HFFc6 (cell line): ENCODE measurements at places on chromosomes 16 and 17.
A peak's percentile ranks its signal among the peaks of the same experiment; 100 is the strongest.

GRCh38 chr17:40103688-40104087, 3.3 kb upstream of the NR1D1 start:
- no peak for DNase-seq

DNA sequence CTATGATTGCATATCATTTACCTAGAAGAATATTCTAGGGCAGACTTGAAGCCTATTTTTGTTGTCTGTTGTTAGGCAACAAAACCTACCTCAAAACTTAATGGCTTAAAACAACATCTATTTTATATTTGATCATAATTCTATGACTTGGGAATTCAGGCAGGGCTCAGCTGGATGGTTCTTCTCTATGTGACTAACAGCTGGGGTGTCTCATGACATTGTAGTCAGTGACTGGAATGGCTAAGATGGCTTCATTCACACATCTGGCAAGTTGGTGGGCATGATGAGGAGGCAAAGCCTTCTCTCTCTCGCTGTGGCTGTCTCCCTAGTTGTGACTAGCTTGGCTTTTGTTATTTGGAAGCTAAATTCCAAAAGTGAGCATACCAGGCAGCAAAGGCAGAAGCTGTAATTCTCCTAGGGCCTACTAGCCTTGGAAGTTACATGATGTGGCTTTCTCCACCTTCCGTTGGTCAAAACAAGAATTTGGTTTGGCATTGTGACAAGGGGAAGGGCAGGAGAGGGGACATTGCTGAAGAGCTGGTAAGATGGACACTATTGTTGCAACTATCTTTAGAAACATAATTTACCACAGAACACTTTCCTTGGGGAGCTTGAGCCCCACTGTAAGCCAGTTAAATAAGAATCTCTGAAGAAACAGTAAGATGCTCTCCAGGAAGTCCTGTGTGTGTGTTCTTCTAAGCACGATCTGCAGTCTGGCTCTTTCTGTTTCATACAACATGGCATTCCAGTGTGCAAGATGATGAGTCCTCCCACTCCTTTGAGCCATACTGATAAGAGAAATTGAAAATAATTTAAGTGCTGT, 39.4 kb downstream of the ZNRF1 start:
- no peak for DNase-seq

- peak; percentile 92 for DNase-seq
These were observed 160.1 kb upstream of the IRX3 start for GRCh38 chr16:54446639-54447038.

DNA sequence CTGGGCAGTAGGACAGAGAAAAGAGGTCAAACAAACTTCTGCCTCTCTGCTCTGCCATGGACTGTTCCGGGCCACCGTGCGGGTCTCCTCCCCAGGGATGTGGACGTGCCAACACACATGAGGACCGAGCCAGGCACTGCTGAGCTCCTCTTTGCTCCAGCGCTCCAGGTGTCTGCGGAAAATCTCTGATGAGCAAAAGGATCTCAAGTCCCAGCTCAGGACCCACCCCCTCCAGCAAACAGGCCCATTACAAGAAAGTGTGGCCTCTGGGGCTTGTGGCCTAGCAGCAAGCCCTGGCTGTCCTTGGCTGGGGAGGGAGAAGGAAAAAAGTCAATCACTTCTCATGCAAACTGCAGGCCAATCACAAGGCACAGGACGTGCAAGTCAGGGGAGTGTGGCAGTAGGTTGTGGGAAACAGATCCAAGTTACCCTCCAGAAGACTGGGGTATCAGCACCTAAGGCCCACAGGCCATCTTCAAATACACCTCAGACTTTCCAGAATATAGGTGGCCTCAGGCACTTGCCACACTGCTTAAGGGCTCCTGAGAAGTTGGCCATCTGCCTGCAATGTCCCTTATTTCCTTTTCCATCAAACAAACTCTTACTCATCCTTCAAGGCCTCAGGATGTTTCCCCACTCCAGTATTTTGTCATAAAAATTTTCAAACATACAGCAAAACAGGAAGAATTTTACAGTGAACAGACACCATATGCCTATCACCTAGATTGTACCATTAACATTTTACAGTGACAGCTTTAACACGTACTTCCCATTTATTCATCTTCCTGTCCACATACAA, 36.0 kb upstream of the SREBF1 start:
- DNase-seq, result peak; percentile 32

- no peak for DNase-seq
These were observed 4.7 kb upstream of the MPO start for GRCh38 chr17:58285422-58285810.

DNA sequence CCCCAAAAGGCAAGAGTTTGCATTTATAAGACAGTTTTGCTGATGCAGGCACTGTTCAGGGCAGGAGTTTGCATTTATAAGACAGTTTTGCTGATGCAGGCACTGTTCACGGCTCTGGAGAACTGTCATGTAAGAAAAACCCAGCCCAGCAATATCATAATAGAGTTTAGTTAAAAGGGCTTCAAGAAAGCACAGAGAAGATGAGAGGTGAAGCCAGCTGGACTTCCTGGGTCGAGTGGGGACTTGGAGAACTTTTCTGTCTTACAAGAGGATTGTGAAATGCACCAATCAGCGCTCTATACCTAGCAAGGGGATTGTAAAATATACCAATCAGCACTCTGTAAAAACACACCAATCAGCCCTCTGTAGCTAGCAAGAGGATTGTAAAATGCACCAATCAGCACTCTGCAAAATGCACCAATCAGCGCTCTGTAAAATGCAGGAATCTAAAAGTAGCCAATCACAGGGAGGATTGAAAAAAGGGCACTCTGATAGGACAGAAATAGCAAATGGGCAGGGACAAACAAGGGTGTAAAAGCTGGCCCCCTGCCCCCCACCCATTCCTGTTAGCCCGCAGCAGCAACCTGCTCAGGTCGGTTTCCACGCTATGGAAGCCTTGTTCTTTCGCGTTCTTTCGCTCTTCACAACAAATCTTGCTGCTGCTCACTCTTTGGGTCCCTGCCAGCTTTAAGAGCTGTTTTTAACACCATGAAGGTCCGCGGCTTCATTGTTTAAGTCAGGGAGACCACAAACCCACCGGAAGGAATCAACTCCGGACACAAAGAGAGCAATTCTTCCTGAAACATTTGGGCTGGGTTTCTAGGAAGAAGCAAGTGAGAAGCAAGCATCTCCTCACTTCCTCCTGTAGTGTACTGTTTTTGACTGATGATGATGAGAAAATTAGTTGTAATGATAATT, 1.8 kb upstream of the CBX1 start:
- no peak for DNase-seq
